ENCODE measurements at places on chromosomes 13 and 19.

GRCh38 chr13:105406551-105406950 is 1128.9 kb downstream of the EFNB2 start:
- DNase-seq, result no peak

DNA sequence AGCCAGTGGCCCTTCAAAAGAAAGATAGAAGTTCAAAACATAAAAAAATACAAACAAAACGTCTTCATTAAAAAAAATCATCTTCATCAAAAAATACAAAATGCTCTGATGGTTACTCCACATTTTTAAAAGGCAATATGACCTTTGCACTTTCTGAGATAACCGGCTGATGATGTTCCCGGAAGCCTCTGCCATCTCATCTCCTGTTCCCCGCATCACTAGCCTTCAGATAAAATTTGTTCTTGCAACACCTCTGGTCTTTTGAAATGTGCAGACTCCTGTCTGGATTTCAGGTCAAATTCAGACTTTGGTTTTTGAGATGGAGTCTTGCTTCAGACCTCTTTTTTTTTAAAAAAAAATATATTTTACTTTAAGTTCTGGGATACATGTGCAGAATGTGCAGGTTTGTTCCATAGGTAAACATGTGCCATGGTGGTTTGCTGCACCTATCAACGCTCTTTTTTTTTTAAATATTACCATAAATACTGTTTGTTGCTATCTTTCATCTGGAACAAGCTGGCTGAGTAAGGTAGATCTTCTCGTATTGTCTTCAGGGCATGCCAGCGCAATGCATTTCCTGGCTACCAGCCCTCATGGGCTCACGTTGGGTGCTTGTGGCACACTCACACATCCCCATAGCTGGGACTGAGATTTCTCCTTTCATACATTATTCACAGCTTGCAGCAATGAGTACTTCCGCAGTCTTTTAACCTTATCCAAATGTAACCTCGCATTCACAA is 418.9 kb upstream of the ARGLU1 start:
- peak; percentile 25 for DNase-seq

DNA sequence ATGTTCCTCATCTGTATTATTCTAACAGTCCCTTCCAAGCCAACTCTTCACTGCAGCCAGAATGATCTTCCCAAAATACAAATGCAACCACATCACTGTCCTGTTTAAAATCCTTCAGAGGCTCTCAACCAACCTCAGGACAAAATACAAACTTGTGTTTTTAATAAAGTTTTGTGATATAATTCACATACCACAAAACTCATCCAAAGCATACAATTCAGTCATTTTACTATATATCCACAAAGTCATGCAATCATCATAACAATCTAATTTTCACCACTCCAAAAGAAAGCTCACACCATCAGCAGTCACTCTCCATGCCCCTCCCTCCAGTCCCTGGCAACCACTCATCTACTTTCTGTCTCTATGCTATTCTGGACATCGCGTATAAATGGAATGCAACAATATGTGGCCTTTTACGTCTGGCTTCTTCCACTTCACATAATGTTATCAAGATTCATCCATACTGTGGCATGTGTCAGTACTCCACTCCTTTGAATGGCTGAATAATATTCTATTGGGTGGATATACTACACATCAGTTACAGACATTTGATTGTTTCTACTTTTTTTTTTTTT is 81.7 kb upstream of the DOCK9 start:
- DNase-seq, result no peak

- DNase-seq, result no peak
These were observed 1.5 kb downstream of the PHF11 start for GRCh38 chr13:49497272-49497671.

DNA sequence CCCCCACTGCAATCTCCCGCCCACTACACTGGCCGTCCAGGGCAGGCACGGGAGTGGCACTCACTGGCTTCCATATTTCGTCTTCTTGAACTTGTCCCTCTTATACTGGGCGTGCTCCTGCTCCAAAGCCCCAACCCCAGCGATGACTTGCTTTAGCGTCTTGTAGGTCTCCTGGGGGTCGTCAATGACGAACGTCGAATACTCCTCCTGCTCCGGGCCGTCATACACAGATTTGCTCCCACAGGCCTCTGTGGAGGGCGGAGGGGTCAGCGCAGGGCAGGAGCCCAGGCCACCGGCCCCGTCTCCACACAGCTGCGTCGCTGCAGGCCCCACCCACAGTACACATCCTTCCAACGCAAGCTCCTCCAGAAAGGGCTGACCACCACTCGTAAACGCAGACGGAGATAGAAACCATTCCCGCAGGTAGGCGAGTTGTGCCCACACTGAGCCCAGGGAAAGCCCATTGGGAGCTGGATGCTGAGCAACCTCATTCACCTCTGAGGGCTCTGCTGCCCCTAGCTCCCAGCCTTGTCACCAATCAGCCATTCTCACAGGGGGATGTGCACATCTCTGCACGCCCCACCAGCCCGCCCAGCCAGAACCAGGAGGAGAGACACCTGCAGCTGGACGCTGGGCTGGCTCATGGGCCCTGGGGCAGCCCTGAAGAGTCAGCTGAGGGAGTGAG is 7.9 kb upstream of the C13orf46 start:
- no peak for DNase-seq

GRCh38 chr19:3252650-3253049 is 28.2 kb downstream of the CELF5 start:
- no peak for DNase-seq

- peak; percentile 9 for DNase-seq
These were observed 434 bp upstream of the FNDC3A start for GRCh38 chr13:48975101-48975855.

- DNase-seq, result no peak
These were observed 412.2 kb upstream of the KLHL1 start for GRCh38 chr13:70520275-70521036.

DNA sequence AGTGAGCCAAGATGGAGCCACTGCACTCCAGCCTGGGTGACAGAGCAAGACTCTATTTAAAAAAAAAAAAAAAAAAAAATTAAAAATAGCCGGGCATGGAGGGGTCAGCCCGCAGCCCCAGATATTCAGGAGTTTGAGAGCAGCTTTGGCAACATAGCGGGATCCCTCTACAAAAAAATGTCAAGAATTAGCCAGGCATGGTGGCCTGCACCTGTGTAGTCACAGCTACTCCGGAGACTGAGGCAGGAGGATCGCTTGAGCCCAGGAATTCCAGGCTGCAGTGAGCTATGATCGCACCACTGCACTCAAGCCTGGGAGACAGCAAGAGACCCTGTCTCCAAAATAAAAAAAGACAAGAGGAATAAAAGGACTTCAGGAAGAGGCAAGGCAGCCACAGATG is 716 bp downstream of the AP1M2 start:
- no peak for DNase-seq

DNA sequence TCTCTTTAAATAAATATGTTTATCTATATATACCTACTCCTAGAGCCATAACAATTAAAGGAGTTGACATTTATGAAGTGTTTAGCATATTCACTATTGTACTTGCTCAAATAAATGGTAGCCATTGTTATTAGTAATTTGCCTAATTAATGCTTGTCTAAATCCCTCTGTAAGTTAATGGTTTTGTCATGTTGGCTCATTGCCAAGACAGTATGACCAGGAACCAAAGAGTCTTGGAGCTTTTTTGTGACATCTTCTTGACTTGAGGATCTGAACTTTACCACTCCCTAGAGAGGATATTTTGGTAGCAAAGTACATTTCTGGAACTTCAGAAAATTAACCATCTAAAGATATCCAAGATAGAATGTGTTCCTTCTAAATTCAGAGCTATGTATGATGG is 15.5 kb downstream of the FRY start:
- DNase-seq, result no peak

DNA sequence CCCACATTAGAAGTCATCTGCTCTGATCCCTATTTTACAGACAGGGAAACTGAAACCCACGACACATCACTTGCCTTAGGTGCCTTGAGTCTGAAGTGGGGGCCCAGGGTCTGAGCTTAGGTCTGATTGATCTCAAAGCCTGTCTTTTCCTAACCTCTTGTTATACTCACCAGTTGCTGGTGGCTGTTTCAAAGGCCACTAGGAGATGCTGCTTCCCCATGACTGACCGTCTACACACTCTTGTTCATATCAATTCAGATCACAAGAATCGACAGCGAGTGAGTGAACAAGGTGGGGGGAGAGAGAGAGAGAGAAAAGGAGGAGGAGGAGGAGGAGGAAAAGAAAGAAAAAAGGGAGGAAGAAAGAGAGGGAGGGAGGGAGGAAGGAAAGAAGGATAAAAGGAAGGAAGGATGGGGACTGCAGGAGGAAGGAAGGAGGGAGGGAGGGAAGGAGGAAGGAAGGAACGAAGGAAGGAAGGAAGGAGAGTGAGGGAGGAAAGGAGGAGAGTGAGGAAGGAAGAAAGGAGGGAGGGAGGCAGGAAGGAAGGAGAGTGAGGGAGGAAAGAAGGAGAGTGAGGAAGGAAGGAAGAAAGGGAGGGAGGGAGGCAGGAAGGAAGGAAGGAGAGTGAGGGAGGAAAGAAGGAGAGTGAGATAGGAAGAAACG is 3.3 kb downstream of the OR10H1 start:
- no peak for DNase-seq

DNA sequence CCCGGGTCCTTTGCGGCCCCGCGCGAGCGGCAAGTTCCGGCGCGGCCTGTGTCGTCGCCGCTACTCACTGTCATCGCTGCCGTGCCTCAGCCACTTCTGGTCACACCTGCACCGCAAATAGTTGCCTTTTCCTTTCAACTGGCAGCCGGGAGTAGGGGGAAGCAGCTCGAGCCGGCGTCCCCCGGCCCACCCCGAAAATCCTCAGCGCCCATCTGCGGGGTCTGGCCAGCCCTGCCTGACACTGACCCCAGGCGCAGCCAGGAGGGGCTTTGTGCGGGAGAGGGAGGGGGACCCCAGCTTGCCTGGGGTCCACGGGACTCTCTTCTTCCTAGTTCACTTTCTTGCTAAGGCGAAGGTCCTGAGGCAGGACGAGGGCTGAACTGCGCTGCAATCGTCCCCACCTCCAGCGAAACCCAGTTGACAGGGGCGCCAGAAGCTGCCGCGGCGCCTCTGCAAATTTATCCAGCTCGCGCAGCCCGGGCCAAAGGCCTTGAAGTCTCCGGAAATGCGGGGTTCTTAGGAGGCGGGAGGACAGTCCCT is 1.7 kb downstream of the PDX1 start:
- DNase-seq, result no peak

DNA sequence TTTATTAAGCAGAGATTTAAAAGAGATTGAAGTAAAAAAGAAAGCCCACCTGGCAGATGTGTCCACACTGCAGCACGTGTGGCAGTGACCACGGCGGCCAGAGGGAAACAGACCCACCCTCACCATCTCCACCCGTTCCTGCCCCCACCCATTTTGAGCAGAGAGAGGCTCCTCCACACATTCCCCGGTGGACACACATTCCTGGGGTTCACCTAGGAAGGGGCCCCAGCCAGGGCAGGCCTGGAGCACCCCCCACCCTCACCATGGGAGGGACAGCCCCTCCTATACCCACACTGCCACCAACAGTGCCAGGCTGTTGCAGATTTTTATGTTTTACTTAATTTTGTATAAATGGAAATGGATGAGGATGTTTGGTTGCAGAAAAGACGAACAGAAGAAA is 54.9 kb downstream of the SLC7A9 start:
- DNase-seq, result no peak

- DNase-seq, result no peak
These were observed 56.3 kb upstream of the UBAC2 start for GRCh38 chr13:99144306-99144705.

GRCh38 chr13:20465218-20465879 is 60.3 kb downstream of the CRYL1 start:
- DNase-seq, result peak; percentile 82

GRCh38 chr13:45607931-45608330 is 7.6 kb downstream of the ERICH6B start:
- no peak for DNase-seq

All from MG63 (cell line).